Umbilical cord (tissue), 2 donors: ENCODE measurements at places on chromosomes 7 and 10. TPM values are rescaled to one million over a fixed set of nuclear protein-coding genes. Genes with fewer than 3 reads are reported as not detected.

The CELF2 gene
- total RNA-seq: 10.1 TPM

The AGK gene
- total RNA-seq: 20.7 TPM

The VWA2 gene
- 2.2 TPM for total RNA-seq

The DENND11 gene
- 17.3 TPM for total RNA-seq

The OR2A7 gene
- total RNA-seq: not detected

The RAMP3 gene
- 3.1 TPM for total RNA-seq

The FAM25C gene
- total RNA-seq: not detected

The PAPOLB gene
- 1.9 TPM for total RNA-seq

The NPFFR1 gene
- total RNA-seq: 1.2 TPM

The OPN1SW gene
- not detected for total RNA-seq

The FAM171A1 gene
- total RNA-seq: 2.4 TPM

DNA sequence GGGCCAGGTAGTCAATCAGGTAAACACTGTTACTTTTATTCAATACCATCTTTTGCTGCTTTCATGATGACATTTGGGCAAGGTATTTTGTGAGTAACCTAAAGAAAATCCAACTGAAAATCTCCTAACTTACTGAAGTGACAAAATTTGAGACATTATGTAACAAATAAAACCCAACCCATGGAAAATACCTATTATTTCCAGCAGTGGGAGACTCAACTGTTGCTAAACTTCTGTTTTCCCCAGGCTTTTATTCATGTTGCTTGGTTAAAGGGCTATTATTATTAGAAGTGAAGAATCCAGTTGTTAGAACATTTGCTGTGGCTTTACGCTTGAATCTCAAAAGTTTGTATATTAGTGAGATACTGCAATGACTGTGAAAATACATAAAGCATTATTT lies 215.9 kb downstream of the MDFIC start:
- DNase-seq: no peak

GRCh38 chr7:81273601-81274397 lies 354.9 kb upstream of the SEMA3C start:
- DNase-seq: no peak

DNA sequence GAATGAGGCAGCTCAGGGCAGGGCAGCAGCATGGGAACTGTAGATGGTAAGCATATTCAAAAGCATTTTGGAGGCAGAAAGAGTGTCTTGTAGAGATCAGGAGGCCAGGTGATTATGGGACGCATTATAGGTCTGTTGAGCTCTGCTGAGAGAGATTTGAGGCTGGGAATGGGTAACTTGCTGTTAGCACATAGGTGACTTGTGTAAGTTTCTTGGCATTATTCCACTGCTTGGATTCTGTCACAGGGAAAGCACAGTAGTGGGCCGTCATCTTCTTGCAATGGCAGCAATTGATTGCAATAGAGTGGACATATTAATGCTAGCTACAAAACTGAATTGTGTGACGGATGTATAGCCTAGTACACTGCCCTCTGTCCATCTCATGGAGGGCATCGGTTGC lies 434.3 kb upstream of the IGFBP3 start:
- no peak for DNase-seq

- peak; percentile 76 for DNase-seq
These were observed 22.4 kb upstream of the LRRC17 start for GRCh38 chr7:102890292-102890970.

- no peak for DNase-seq
These were observed 50.6 kb upstream of the GJD4 start for GRCh38 chr10:35554461-35555056.

- DNase-seq: peak; percentile 69
These were observed 130.7 kb upstream of the ZMIZ1 start for GRCh38 chr10:78937800-78938694.

DNA sequence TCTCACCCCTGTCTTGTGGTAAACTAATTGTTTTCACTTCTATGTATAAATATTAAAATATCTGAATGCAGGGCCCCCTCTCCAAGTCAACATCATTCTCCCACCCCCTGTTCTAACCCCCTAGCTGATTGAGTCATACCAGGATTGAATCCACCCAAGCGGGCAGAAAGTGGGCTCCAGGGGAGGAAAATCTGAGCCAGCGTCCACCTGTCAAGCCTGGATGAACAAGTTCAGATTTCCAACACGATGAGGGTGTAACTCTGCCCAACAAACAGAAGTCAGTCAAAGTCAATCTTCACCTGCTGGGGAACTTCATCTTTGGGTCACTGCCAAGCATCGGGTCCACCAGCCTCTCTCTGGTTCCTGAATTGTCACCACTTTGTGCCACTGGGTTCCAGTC lies 162.9 kb upstream of the CELF2 start:
- no peak for DNase-seq

GRCh38 chr7:130296221-130296951 lies 3.4 kb downstream of the CPA4 start:
- DNase-seq: no peak

GRCh38 chr7:155947051-155947450 lies 134.8 kb upstream of the SHH start:
- DNase-seq: no peak

GRCh38 chr10:110461088-110461487 lies 36.6 kb upstream of the DUSP5 start:
- no peak for DNase-seq

DNA sequence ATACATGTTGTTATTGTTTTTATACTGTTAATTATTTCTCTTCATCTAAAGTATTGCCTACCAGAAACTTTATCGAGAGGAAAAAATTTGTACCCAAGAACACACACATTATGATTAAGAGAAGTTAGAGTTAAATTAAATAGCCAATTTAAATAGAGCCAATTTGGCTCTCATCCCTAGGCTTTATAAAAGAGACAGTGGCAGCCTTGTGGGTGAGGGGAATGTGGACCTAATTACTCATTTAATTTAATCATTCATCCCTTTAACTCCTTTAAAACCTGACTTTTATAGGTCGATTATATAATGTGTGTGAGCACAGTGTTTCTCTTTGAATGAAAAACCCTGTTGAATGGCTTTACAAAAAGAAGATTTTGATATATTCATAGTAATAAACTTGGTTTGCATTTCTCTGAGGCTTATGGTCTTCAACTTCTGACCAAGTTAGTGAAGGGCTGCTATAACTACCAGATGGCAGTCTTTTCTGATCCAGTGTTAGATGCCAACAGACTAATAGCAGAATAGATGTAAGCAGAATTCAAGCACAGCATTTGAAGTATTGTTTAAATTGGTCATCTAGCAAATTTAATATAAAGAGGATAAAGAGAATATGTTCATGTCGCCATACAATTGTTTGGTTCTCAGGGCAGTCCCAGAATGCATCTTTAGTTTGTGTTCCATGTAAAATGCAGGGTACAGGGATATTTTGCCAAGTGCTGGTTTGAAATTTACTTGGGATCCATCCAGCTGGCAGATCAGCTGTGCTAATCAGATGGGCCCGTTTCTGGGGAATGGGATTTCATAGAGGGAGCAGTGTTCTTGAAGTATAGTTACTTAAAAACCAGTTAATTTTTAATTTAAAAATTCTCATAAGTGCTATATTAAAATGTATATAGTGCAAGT lies 25.3 kb downstream of the ADD3 start:
- DNase-seq: no peak

GRCh38 chr7:96189129-96189820 lies 132.6 kb downstream of the SLC25A13 start:
- peak; percentile 34 for DNase-seq

DNA sequence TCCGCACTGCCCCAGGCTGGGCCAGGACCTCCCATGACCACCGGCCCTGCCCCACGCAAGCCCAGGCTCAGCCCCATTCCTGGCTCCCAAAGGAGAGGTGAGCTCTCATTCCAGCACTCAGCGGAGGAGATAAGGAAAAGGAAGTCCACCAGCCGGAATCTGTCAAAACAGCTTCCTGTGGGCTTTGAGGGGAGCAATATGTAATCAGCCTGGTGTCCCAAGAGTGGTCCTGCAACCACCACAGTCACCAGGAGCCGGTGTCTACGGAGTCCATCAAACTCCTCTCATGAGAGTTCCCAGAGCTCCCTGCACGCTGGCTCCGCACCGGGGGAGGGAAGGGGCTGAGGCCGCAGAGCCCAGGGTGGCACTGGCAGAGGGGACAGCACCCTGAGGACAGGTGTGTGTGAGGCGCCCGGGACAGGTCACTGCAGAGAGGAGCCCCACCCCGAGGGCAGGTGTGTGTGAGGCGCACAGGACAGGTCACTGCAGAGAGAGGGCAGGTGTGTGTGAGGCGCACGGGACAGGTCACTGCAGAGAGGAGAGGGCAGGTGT lies 57.9 kb downstream of the STK32C start:
- DNase-seq: no peak

DNA sequence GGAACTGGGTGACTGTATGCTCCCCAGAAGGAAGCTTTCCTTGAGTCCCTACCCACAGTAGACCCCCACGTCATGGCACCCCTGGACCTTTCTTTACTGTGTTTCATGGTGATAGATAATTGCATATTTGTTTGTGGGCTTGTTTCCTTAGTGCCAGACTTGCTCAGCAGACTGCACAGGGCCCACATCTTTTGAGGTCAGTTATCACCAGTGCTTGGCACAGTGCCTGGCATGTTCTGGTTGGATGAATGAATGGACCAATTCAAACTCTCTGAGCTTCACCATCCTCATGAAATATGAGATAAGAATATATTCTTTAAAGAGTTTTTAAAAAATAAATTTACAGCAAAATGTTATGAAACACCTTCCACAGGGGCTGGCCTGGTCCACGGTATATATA lies 78.4 kb upstream of the EMX2 start:
- DNase-seq: no peak
